ENCODE measurements at places on chromosomes 3 and 15. TPM values are rescaled to one million over a fixed set of nuclear protein-coding genes. Genes with fewer than 3 reads are reported as not detected.
A peak's percentile ranks its signal among the peaks of the same experiment; 100 is the strongest.

DNA sequence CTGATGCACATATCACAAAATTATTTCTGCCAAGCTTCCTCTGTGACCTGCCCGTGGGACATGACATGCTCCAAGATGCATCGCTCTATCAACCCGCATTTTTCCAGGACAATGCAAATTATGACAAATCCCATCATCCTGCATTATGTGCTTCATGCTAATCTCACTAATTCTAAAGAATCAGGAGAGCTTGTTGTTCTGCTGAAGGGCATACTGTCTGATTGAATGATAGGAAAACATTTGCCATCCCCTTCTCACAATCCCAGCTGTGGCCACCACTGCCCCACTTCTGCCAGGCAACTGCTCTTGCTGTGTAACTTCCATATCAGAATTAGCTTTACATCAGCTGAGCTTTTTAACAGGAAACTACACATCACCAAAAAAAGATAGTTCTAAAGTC lies 203.5 kb upstream of the NANOGP8 start:
- no peak overlapping the region for H3K27ac ChIP-seq
- H3K4me1 ChIP-seq = no peaks in the 10 kb centered on the region
- H3K27me3 ChIP-seq = no peaks in the 10 kb centered on the region
- H3K4me3 ChIP-seq = no peak overlapping the region

LMOD3 gene
- total RNA-seq = not detected

DNA sequence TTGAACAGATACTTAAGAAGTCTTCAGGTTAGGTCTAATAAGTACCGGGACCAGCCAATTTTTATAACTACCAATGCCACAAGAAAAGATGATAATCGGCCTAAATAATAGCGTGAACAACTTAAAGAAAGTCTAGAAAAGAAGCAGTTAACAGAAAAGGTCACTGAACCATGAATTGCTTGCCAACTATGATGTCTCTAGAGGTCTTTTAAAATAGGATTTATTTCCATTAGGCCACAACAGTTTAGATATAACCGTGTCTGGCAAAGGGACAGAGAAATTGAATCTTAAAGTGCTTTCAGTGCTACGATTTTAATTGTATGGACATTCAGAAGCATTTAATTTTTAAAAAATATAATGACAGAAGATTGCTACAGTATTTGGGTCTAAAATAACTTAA lies 1070.4 kb downstream of the ROBO1 start:
- H3K27ac ChIP-seq = no peak overlapping the region
- H3K36me3 ChIP-seq = no peaks in the 10 kb centered on the region
- no peak for DNase-seq
- no peaks in the 10 kb centered on the region for H3K27me3 ChIP-seq
- no peak overlapping the region for H3K4me3 ChIP-seq

DNA sequence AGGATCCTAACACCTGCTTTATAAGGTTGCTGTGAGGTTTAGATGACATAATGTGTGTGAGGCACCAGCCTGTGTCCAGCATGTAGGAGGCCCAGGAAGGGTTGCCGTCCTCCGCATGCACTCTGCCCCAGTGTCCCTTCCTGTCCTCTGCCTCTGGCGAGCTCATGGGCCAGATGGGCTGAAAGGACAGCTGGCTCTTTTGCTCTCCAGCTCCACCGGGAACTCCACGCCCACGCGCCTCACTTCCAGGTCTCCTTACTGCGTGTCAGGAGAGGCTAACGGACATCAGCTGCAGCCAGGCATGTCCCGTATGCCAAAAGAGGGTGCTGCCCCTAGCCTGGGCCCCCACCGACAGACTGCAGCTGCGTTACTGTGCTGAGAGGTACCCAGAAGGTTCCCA lies 12.2 kb downstream of the MUC20 start:
- no peak overlapping the region for H3K27ac ChIP-seq

- H3K4me1 ChIP-seq = no peaks in the 10 kb centered on the region
- H3K36me3 ChIP-seq = no peaks in the 10 kb centered on the region
- no peak for DNase-seq
- no peak overlapping the region for H3K4me3 ChIP-seq
Observed at GRCh38 chr3:108071368-108071767, 19.5 kb downstream of the CD47 start.

DNA sequence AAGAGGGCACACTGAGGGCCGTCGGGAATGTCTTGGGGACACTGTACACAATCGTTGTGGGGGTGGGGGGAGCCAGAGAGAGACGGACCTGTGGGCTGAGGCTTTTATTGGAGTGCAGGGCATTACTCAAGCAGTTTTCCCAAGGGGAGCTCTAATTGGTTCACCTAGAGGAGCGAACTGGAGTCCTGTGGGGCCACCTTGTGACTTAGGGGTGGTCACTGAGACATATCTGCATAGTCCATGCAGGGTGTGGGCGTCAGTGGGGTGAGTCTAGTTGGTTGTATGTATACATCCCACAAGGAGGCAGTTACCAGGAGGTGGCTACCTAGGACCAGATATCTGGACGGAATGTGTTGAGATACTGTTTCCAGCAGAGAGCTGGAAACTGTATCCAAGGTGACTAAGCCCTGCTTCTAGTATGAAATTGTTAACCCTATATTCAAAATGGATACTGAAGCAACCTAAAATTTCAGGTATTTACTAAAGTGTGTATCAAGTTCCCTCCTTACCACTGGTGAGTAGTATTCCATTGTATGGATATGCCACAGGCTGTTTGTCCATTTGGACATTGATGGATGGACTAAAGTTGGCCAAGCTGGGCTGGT lies 2.6 kb upstream of the PIGZ start:
- H3K36me3 ChIP-seq = no peaks in the 10 kb centered on the region
- no peak for DNase-seq

- H3K4me1 ChIP-seq = peaks cover 8% of the 10 kb centered on the region
- DNase-seq = no peak
- H3K36me3 ChIP-seq = peaks cover 24% of the 10 kb centered on the region
- no peaks in the 10 kb centered on the region for H3K27me3 ChIP-seq
- peak overlapping the region; percentile 48 for H3K27ac ChIP-seq
Observed at GRCh38 chr3:58568572-58569286, 8.5 kb downstream of the FAM107A start.

- H3K36me3 ChIP-seq = peaks cover 37% of the 10 kb centered on the region
- H3K4me3 ChIP-seq = no peak overlapping the region
- no peaks in the 10 kb centered on the region for H3K27me3 ChIP-seq
- H3K4me1 ChIP-seq = peaks cover 20% of the 10 kb centered on the region
Observed at GRCh38 chr15:101641894-101642293, 10.3 kb downstream of the TM2D3 start.

NEK10 gene
- total RNA-seq = 0.29 TPM

DNA sequence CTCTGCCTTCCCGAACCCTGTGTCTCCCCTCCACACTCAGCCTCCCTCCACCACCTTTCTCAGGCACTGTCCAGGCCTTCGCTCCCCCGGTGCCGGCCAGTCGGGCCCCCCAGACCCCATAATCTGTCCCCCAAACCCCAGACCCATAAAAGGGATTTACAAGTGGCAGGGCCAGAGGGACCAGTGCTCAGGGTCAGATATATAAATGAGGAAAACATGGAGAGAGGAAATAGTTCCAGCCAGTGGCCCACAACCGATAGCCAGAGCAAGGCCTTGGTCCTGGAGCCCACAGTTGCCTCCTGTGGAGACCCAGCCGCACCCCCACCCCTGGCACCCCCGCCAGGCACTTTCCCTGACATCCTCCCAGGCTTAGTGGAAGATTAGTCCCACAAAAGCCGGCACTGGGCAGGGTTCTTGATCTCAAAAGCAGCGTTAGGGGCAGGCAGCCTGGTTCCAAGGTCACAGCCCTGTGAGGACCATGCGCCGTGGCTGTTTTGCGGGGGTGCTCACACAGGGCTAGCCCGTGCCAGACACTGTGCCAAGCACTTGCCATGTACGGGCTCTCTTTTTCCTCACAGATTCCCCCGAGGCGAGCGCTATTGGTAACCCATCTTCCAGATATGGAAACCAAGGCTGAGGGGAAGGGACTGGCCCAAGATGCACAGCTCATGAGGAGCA lies 1.1 kb upstream of the PLXND1 start:
- no peak for DNase-seq
- H3K4me3 ChIP-seq = peak overlapping the region; percentile 59
- H3K27ac ChIP-seq = peak overlapping the region; percentile 94
- H3K27me3 ChIP-seq = no peaks in the 10 kb centered on the region
- peaks cover 83% of the 10 kb centered on the region for H3K4me1 ChIP-seq

WDR93 gene
- total RNA-seq = 2.4 TPM

DNA sequence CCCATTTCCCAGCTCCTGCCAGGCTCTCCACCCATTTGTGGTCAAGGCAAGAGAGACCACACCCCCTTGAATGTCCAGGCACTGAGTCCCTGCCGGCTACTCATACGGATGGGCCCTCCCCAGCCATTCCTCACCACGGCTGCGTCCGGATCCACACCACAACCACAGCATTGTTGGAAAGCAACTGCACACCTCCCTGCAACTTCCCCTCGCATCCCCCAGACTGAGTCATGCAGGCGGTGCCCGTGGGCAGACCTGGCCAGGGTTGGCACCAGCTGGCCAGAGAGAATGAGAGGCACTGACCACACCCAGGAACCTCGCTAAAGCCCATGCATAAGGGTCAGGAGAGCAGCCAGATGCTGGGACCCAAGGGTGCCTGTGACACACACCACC lies 30.5 kb downstream of the LOXL1 start:
- no peak overlapping the region for H3K27ac ChIP-seq
- peak; percentile 24 for DNase-seq
- no peak overlapping the region for H3K4me3 ChIP-seq
- H3K36me3 ChIP-seq = no peaks in the 10 kb centered on the region

- no peak overlapping the region for H3K4me3 ChIP-seq
- no peaks in the 10 kb centered on the region for H3K27me3 ChIP-seq
- H3K36me3 ChIP-seq = no peaks in the 10 kb centered on the region
- H3K27ac ChIP-seq = no peak overlapping the region
Observed at GRCh38 chr3:98977520-98977919, 76.0 kb upstream of the DCBLD2 start.

MAGI1 gene
- total RNA-seq = 72.9 TPM

DNA sequence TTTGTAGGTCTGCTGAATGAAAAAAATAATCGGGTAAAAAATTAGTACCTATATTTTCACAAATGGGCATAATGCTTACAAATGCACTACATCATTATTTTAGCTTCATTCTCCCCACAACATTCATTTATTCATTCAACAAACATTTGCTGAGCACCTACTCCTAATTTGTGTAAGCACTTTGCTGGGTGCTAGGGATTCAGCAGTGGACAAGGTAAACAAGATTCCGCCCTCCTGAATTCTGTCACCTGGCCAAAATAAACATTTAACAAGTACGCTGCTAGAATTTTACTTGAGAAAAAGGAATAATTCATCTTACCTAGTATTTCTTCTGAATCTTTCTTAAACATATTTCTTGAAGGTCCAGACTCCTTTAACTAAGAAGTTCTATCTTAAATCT lies 72.1 kb downstream of the TIGIT start:
- no peaks in the 10 kb centered on the region for H3K36me3 ChIP-seq
- no peak overlapping the region for H3K27ac ChIP-seq
- peaks cover 12% of the 10 kb centered on the region for H3K4me1 ChIP-seq

GRCh38 chr3:32002561-32003368 lies 21.2 kb downstream of the ZNF860 start:
- H3K4me3 ChIP-seq = no peak overlapping the region
- no peaks in the 10 kb centered on the region for H3K27me3 ChIP-seq
- no peaks in the 10 kb centered on the region for H3K36me3 ChIP-seq
- no peak for DNase-seq
- no peak overlapping the region for H3K27ac ChIP-seq

IQCF5 gene
- not detected for total RNA-seq

All from upper lobe of left lung (tissue), 6 donors.